ENCODE measurements at places on chromosomes 4 and X.

- DNase-seq = no peak
These were observed 87.0 kb downstream of the EFNB1 start for GRCh38 chrX:68915778-68916177.

GRCh38 chr4:70315928-70316327, 18.9 kb upstream of the CABS1 start:
- no peak for DNase-seq

- DNase-seq = no peak
These were observed 30.9 kb downstream of the PDLIM3 start for GRCh38 chr4:185504098-185505047.

DNA sequence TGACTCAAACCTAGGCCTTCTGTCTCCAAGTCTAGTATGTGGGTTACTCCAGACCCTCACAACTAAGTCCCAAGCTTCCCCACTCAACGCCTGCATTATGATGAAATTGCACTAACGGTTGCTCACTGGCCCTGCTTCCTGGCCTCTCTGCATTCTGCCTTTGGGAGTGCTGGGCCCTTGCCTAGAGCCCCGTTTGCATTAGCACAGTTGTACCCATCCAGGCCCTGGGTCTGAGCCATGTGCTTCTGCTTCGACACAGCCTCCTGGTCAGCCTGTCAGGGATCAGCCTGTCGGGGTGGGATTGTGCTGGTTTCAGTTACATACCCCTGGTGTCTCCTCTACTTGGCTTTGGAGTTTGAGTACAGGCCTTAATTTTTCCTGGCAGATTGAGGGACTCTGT, 58.4 kb downstream of the DCUN1D4 start:
- DNase-seq = no peak

- no peak for DNase-seq
These were observed 118.0 kb upstream of the WDFY3 start for GRCh38 chr4:85084371-85085094.

DNA sequence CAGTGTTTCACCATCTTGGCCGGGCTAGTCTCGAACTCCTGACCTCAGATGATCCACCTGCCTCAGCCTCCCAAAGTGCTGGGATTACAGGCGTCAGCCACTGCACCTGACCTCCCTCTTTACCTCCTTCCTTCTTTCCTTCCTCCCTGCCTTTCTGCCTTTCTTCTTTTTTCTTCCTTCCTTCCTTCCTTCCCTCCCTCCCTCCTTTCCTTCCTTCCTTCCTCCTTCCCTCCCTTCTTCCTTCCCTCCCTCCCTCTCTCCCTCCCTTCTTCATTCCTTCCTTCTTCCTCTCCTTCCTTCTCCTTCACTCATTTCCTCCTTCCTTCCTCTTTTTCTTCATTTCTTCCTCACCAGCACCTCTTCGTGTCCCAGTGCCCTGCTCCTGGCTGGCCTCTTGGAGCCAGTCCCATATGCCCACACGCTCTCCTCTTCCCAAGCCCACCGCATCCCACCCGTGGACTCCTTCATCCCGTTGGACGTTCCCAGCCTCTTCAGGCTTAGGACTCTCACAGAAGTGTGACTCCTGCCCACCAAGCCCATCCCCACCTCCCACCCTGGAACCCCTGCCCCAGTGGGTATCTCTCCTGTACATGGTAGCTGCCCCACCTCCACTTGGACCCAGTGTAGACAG, 22.6 kb downstream of the CSF2RA start:
- no peak for DNase-seq

DNA sequence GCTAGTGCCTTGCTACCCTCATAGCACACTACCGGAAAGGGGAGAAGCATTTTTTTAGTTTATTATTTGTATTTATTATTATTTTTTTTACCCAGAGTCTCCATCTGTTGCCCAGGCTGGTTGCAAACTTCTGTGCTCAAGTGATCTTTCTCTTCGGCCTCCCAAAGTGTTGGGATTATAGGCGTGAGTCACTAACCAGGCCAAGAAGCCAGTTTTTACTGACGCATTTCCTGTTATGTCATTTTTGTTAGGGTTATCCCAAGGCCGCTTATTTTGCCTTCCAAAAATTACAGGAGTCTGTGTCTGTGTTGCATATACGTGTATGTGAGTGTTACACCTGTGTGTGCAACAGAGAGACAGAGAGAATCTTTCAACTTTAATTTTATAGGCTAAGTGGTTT, 404.5 kb downstream of the GBA3 start:
- DNase-seq = no peak

- DNase-seq = no peak
These were observed 15.6 kb upstream of the EXOSC9 start for GRCh38 chr4:121785479-121785878.

DNA sequence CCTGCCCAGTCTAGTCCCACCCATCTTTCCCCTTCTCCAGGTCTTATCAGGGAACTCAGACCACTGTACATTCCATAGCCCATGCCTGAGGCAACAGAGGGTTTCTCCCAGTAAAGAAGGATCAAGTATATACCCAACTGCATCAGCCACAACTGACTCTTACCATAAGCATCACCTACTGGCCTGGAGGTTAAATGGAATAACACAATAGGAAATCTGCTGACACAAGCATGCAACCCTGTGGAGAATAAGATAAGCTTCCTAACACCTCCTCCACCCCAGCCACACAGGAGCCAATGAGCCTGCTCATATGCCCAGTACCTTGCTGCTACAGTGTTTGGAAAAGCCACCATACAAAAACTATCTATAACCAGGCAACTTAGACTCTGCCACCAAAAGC, 34.6 kb upstream of the PLK4 start:
- no peak for DNase-seq

DNA sequence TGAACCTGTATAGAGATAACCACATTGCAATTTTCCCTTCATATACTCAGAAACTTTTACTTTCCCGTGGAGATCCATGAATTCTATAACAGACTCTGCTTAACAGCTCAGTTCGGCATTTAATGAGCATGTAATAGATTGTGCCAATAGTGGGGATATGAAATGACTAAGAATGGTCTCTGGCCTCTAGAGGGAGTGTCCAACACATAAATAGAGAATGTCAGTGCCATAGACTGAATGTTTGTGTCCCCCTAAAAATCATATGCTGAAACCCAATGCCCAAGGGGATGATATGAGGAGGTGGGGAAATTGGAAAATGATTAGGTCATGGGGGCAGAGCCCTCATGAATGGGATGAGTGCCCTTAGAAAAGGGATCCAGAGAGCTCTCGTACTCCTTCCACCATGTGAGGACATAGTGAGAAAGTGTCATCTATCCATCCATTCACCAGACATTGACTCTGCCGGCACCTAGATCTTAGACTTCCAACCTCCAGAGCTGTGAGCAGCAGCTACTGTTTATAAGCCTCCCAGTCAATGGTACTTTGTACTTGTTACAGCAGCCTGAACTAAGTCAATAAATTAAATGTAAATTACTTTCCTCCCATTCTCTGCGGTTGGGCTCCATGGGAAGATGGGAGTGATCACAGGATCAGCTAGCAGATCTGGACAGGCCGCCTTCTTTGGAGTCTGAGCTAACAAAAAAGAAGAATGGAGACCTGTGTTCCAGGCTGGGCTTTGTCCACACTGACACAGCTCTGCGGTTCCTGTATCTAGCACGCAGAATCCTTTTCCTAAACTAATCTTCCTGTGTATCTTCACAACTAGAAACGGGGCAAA, 28.1 kb upstream of the HPSE start:
- DNase-seq = no peak

DNA sequence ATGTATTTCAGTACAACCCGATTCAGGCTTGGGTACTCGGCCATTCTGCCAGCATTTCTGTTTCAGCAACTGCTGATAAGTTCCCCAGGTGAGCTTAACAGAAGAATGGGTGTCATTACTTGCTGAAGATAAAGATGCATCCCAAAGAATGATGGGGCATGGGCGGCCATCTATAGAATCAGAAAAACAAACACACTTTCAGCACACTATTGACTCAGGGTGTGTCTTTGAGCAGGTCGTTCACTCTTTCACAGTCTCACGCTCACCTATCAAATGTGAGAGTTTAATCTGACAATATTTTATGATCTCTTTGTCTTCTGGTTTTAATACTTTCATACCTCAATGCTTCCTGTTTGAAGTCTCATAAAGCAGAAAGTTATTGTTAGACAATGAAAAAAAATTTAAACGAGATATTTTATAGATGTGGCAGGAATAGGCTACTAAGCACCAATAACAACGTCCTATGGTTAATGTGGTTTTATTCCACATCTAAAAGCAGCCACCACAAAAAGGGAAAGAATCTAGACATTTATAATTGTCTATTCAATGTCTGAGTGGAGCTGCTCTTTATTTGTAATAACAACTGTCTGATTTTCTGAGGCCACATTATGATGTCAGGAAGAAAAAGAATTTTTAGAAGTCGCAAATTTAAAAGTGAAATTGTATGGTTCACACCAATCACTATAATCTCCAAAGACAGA, 17.0 kb downstream of the GASK1B start:
- no peak for DNase-seq

DNA sequence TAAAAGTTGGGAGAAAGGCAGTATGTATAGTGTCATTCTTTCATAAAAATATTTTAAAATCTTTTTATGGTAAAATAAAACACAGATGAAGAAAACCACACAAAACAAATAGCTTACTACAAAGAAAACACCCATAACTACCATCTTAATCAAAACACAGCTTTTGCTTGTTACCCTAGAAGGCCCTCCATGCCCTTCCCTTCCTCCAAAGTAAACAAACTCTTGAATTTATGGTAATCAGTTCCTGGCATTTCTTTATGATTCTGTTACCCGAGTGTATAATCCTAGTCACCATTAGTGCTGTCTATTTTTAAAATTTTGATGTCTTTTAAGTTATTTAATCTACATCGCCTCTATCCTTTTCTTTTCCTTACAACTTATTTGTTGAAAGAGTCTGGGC, 170.9 kb downstream of the APBB2 start:
- no peak for DNase-seq

- no peak for DNase-seq
These were observed 400.0 kb upstream of the LCORL start for GRCh38 chr4:18421519-18421918.

DNA sequence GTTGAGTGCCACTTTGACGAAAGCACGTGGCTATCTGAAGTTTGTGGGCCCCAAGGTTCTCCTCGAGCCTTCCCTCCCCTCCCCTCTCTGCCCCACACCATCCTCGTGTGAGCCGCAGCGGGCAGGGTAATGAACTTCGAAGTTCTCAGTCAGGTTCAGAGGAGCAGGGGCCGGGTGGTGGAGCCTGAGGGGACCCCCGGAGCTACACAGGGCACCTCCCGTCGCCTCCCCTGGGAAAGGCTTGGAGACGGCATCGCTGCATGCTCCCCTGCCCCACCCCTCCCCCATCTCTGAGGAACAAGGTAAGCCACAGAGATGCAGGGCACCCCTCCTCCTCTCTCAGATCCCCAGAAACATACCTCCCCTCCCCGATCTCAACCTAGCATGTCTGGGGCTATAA, 2.8 kb upstream of the NKX1-1 start:
- DNase-seq = no peak

DNA sequence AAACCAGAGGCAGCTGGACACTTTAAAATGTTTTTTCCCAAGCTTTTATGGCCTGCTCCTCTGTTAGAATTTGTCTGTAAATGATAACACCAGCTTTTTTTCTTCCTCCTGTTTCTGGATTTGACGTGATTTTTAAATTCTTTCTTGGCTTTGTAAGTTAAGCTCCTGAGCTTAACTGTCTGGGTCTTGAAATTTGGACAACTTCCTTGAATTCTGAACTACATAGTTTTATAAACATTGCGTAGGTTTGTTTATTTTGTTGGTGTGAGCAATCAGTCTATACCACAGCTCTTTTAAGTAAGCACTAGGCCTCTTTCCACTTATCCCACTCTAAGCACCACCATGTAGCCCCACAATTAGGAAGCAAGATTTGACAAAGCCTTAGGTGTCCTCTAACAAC, 144.4 kb upstream of the GUCY1A1 start:
- no peak for DNase-seq

GRCh38 chrX:134801267-134801666, 143.0 kb upstream of the PLAC1 start:
- DNase-seq = no peak

DNA sequence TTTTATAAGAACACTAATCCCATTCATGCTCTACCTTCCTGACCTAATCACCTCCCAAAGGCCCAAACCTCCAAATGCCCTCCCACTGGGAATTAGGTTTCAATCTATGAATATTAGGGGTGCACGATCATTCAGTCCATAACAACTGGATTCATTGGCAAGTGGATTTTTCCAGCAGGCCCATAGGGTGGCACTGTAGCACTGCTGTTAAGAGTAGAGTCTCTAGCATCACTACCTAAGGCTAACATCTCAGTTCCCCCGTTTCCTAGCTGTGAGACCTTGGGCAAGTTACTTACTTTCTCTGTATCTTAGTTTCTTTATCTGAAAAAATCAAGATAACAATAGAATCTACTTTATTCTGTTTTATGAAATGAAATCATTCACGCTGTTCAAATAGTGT, 315.8 kb downstream of the STIM2 start:
- no peak for DNase-seq

GRCh38 chrX:124240422-124240821, 92.0 kb upstream of the TEX13D start:
- DNase-seq = no peak

DNA sequence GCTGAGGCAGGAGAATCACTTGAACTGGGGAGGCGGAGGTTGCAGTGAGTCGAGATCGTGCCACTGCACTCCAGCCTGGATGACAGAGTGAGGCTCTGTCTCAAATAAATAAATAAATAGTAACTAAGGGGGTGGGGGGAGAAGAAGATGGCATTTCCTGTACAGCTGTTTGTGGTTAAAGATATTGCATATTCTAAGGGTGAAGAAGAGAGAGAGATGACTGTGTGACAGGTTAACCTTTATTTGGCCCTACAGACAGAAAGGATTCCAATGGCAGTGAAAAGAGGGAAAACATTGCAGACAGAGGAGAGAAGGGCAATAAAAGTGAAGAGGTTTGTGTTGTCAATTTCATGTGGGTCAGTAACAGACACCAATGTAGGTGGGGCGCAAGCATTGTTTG, 9.4 kb downstream of the TASL start:
- DNase-seq = no peak

GRCh38 chrX:110741213-110741796, 54.3 kb downstream of the CHRDL1 start:
- DNase-seq = no peak

GRCh38 chr4:159736411-159736810, 633.5 kb downstream of the RAPGEF2 start:
- no peak for DNase-seq

Data from 8988T (cell line).